ENCODE measurements at places on chromosomes 11 and 22.

GRCh38 chr22:33303099-33303498, 244.9 kb upstream of the SYN3 start:
- DNase-seq, result no peak

- DNase-seq, result no peak
These were observed 10.4 kb downstream of the OR51B4 start for GRCh38 chr11:5291207-5291838.

- DNase-seq, result no peak
These were observed 27.2 kb downstream of the WEE1 start for GRCh38 chr11:9600644-9601036.

GRCh38 chr11:7964873-7965272, 374 bp downstream of the NLRP10 start:
- DNase-seq, result no peak

DNA sequence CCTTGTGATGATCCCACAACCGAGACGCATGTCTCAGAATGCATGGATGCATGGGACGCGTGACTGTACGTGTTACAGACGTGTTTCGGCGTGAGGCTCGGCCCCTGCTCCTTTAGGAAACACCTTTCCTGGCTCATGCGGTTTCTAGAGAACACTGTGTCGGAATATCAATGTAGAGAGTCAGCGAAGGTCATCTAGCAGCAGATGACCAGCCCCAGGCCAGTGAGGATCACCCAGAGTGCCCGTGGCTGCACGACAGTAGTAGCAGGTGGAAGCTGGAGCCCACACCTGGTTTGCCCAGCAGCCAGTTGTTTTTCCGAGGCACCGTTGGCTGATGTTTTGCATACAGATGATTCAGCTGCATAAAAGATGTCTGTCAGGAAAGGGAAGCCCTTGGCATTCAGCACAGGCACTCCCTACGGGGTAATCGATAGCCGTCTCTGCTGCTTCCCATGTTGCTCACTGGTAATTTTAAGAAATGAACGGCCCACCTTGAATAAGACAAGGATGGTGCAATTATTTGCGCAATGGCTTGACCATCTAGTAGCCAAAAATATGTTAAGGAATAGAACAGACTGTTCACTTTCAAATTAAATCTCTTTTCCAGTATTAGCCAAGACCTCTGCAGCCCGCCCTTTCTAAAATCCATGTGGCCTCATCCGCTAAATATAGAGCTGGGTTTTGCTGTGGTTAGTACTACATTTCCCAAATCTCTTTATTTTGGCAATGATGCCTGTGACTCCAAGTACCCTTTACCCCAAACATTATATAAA, 1.1 kb upstream of the CLTCL1 start:
- no peak for DNase-seq

DNA sequence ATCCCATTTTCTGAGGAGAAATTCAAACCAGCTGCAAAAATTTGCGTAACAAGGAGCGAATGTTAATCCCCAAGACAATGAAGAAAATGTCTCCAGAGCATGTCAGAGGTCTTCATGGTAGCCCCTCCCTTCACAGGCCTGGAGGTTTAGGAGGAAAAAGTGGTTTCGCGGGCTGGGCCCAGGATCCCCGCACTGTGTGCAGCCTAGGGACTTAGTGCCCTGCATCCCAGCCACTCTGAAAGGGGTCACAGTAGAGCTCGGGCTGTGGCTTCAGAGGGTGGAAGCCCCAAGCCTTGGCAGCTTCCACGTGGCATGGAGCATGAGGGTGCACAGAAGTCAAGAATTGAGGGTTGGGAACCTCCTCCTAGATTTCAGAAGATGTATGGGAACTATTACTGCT, 87.4 kb downstream of the BRD1 start:
- no peak for DNase-seq

GRCh38 chr11:119585043-119585781, 143.8 kb downstream of the NECTIN1 start:
- DNase-seq, result no peak

DNA sequence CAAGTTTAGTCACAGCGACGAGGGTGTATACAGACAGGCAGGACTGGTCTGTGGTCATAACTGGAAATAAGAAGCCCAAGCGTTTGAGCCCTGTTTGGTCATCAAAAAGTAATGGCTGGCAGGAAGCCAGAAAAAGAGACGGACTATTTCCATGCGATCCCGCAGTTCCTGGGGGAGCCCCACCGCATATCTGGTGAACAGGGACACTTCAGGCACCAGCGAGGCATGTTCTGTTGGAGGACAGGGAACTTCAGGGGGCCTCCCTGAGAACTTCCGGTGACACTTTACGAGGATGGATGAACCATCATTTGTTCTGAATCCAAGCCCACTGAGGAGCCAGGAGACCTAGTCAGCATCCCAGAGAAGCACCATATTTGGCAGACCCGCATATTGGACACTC, 29.7 kb upstream of the TRIM29 start:
- no peak for DNase-seq

DNA sequence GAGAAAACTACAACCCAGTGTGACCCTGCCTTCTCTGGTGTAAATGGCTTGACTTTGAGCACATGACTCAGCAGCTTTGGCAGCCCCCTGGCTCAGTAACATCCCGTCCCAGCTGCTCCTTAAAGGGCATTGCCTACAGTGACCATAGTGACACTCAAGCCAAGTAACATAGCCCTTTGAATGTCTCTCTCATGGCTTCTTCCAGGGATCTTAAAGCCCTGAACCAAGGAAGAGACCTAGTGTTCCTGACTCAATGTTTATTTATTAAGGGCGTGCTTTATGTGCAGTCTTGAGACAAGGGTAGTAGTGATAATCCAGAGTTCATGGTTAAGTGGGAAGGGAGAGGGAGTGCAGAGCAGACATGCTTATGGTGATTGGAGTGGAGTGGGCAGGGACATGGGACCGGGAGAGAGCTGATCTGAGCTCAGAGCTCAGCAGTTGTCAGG, 125.7 kb downstream of the PARVA start:
- DNase-seq, result no peak

GRCh38 chr11:126702987-126703386, 297.6 kb downstream of the KIRREL3 start:
- no peak for DNase-seq

DNA sequence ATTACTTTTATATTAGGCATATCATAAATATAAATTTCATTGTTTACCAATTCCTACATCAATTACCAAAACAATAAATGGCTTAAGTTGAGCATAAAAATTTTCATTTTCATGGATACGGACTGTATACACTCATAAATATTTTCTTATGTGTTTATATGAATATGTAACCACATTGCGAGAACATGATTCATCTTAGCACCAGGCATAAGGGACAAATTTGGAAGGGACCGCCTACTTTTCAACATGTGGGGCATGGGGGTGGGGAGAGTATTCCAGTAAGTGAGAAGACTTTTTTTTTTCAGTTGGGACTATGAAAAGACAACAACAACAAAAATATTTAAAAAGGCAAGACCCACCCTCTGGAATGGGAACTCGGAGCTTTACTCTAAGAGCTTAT, 296.1 kb downstream of the RAB38 start:
- no peak for DNase-seq

- peak; percentile 53 for DNase-seq
These were observed 160.5 kb upstream of the GRK3 start for GRCh38 chr22:25403811-25404471.

- DNase-seq, result no peak
These were observed 82.4 kb downstream of the BLID start for GRCh38 chr11:122033631-122034030.

DNA sequence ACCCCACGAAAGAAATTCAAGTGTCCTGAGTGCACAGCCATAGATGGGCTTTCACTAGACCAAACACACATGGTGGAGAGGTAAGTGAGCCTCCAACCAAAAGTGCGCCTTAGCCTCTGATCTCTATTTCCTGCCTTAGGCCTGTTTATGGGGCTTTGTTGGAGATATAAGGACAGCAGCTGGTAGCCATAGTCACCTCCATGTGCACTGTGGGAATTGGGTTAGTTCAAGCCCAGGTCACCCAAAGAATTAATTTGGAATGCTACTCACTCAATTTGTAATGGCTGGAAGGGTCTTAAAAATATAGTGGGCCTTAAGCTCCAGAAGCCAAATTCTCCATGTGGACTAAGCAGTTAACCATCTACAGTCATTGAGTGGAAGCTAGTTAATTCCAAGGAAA, 73.6 kb downstream of the ALX4 start:
- no peak for DNase-seq

DNA sequence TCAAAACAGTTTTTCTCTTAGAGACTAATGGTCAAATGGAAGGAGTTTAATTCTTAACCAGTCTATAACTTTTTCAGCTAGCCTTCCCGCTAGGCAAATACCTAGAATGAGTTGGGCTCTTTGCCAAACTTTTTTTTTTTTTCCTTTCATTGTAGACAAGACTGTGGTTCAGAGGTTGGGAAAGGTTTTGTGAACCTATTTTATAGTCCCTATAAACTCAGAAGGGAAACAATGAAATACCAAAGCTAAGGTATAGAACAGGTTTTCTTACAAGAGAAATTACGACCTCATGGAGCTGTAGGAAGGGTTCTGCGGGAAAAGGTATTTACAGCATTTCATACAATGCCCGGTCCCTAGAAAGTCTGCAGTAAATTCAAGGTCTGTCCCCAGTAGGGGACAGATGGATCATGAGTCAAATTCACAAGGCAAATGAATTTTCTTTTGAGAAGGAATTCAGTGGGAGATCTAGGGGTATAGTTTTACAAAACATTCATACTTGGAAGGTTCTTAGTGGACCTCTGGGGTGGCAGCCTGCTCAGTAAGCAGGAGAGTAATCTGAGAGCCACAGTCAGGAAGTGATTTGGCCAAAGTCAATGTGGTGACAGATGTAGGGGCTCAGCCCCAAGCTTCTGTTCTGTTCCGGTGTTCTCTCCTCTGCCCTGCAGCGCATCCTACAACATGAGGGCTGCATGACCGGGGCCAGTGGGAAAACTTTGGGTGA, 146.8 kb downstream of the DBX1 start:
- no peak for DNase-seq

GRCh38 chr22:22952531-22953280, 65.1 kb downstream of the IGLL5 start:
- no peak for DNase-seq

DNA sequence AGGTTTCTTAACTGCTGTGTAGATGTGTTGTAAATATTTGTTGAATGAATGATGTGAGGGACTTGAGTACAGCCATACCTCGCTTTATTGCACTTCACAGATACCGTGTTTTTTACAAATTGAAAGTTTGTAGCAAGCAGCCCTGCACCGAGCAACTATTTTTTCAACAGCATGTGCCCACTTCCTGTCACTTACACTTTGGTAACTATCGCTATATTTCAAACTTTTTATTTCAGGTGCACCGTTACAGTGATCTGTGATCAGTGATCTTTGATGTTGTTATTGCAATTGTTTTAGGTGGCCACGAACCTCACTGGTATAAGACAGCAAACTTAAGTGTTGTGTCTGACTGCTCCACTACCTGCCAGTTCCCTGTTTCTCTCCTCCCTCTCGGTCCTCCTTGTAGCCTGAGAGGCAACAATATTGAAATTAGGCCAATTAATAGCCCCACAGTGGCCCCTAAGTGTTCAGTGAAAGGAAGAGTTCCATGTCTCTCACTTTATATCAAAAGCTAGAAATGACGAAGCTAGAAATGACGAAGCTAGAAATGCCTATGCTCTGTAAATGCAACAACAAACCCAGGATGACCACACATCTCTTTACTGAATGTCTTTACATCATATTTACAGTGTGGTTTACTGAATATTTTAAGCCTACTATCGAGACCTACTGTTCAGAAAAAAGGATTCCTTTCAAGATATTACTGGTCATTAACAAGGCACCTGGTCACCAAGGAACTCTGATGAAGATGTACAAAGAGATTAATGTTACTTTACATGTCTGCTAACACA, 1.0 kb downstream of the SFI1 start:
- no peak for DNase-seq

GRCh38 chr22:44937216-44937615, 72.6 kb downstream of the PHF21B start:
- DNase-seq, result no peak

- no peak for DNase-seq
These were observed at the start of gene OR52D1 for GRCh38 chr11:5488385-5488784. OR52D1 (plus strand) TSS chr11:5488685; CDS start chr11:5488707, 22 bp downstream.

DNA sequence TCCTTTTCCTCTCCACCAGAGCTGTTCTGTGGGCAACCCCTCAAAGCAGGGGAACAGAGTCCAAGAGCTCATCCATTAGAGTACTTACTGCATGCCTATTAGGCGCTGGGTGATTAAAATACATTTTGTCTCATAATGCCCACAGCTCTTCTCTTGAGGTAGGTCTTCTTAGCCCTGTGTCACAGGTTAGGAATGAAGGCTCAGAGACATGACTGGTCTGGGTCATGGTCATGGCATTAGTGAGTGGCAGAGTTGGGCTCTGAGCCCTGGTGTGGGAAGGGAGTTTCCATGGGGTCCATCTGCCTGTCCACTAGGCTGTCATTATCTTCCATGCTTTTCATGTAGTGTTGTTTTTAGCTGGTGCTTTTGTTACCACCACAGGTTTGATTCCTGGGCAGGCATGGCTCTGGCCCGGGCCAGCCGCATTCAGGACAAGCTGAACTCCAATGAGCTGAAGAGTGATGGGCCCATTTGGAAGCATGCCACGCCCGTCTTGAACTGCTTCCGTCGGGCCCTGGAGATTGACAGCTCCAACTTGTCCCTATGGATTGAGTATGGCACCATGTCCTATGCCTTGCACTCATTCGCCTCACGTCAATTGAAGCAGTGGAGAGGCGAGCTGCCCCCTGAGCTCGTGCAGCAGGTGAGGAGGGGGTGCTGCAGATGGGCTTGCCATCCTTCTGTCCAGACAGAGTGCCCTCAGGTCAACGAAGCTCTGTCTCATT, 76.1 kb downstream of the CABIN1 start:
- DNase-seq, result no peak

DNA sequence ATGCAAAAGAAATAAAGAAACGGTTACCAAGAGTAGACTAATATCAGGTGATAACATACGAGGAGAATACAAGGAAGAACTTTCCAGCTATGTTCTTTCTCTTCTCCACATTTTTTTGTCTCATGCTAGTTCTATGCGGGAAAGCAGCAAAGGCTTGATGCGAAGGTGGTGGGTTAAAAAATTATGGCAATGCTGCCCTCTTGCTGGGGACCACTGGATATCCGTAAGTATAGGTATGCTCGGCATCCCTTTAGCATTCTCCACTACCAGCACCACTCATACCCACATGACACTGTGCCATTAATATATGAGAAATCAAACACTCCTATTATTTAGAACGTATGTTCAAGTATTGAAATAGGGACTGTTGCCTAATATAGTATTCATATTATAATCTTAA, 776.4 kb downstream of the LRRC4C start:
- DNase-seq, result no peak

DNA sequence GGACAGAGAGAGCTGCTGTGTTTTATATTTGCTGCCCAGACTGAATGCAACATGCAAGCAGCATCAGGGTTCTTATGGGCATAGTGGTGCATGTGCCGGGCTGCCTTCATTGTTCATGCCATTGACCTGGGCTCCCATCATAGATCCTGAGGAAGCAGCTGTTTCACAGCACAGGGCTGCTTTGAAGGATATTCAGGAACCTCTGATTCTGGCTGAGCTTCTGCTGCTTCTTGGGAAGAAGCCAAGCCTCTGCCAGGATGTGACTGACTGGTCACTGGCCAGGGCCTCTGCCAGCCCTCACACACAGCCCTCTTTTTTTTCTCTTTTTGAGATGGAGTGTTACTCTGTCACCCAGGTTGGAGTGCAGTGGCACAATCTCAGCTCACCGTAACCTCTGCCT, 43.3 kb downstream of the CYB5R2 start:
- no peak for DNase-seq
